ENCODE measurements at places on chromosomes 2 and 18.

DNA sequence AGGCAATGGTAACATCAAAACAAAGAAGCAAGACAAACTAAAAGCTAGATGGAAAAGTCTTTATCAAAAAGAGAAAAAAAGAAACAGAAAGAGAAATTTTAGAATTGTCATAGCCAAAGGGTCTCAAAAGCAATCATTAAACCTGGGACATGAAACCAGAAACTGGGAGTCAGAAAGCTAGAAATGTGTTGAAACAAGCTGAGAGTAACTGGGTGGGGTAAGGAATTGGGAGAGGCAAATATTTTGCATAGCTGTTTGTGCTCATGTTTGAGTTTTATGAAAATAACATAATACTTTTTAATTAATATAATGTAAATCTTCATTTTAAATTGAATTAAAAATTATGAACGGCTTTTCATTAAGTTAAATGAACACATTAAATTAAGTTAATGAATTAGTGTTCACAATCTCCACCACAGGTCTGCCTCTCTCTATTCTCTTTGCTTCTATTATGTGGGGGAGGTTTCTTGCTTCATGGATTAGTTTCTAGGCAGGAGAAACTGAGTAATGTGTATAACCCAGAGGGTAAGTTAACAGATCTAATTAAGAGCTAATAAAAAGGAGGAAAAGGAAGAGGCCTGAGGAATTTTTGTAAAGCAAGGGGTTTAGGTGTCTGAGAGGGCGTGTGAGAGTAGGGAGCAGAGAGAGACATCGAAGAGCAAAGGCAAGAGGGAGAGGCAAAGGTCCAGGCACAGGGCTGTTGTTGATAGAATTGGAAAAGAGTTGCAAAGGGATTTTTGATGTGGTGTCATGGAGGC, 20.0 kb upstream of the SERPINB2 start:
- DNase-seq = no peak

GRCh38 chr2:30218338-30218713, 13.0 kb upstream of the LBH start:
- DNase-seq = no peak

GRCh38 chr2:216165711-216166110, 56.6 kb downstream of the XRCC5 start:
- DNase-seq = no peak

- DNase-seq = no peak
Observed at GRCh38 chr2:108998911-108999310, 9.9 kb upstream of the EDAR start.

DNA sequence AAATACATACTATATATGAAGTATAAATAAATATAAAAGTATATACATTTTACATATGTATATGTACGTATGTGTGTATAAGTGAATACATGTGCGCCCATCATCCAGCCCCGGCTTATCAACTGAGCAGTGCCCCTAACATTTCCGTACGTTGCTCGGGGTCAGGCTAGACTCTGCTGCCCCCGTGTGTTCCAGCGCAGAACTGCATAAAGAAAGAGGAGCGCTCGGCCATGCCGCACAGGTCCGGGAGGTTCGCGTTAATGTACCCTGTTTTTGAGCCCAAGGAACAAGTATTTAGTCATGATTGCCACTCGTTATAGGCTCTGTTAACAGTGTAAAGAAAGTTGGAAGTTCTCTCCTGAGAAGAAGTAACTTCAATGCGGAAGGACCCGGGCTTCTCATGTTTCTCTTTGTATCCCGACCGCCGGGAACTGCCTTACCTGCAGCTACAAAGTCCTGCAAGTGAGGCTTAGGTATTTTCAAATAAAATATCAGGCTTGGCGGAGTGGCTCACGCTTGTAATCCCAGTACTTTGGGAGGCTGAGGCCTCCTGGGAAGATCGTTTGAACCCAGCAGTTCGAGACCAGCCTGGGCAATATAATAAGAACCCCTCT, 55.7 kb downstream of the CD8B2 start:
- no peak for DNase-seq

GRCh38 chr2:4693266-4693665, 989.9 kb downstream of the DCDC2C start:
- DNase-seq = peak; percentile 30

GRCh38 chr18:40041951-40042350, 1913.1 kb upstream of the PIK3C3 start:
- no peak for DNase-seq

DNA sequence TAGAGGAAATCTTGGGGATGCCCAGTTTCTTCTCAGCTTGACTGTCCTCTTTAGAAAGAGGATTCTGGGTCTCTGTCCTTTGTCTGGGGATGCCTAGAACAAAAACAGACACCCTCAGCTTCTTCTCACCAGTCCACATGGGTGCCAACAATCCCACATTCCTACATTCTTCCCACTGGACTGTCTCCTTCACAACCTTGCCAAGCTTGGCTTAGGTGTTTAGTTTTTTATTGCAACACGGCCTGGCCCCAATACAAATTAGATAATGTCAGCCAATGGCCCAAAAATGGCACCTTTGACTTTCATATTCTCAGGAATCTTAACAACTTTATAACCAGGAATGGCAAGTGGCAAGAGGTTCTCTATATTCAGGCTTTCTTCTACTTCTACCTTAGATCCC, 273.0 kb downstream of the RNF152 start:
- DNase-seq = no peak

GRCh38 chr2:85410584-85411404, 628 bp upstream of the CAPG start:
- no peak for DNase-seq

DNA sequence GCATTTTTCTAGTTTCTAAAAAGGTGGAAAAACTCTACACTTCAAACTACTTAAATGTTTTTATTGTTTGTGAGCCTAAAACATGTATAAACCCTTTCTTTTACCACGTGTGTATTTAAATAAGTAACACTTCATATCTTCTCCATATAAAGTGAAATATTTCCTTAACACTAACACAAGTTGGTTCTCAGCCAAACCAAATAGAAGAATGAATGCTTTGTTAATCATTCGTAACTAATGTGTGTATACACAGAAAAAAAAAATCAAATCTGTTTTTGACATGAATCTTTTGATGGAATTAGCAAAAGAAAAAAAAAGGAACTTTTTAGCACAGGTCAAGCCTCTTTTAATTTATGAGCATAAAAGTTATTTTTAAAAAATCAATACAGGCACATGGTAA, 89.3 kb downstream of the EHBP1 start:
- DNase-seq = no peak

DNA sequence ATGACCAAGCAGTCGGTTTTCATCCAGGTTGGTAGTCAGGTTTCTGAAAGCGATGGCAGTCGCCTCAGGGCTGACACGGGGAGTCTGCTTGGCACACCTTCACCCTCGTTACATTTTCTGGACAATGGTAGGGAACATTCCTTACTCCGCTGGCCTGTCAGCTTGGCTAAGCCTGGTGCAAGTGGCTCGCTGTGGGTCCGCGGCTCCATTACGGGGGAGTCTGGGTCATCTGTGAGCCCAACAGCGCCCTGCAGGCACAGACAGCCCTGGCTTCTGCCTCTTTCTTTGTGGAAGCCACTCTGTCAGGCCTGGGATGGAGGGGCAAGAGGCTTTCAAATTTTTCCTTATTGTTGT, 95.6 kb downstream of the HDAC4 start:
- no peak for DNase-seq

- DNase-seq = no peak
Observed at GRCh38 chr2:98806236-98806697, 75.3 kb upstream of the MGAT4A start.

GRCh38 chr18:63591725-63592124, 4.6 kb downstream of the SERPINB13 start:
- no peak for DNase-seq

- no peak for DNase-seq
Observed at GRCh38 chr18:50008306-50008705, 186.6 kb downstream of the MYO5B start.

- DNase-seq = no peak
Observed at GRCh38 chr2:139165041-139165440, 384.9 kb upstream of the NXPH2 start.

DNA sequence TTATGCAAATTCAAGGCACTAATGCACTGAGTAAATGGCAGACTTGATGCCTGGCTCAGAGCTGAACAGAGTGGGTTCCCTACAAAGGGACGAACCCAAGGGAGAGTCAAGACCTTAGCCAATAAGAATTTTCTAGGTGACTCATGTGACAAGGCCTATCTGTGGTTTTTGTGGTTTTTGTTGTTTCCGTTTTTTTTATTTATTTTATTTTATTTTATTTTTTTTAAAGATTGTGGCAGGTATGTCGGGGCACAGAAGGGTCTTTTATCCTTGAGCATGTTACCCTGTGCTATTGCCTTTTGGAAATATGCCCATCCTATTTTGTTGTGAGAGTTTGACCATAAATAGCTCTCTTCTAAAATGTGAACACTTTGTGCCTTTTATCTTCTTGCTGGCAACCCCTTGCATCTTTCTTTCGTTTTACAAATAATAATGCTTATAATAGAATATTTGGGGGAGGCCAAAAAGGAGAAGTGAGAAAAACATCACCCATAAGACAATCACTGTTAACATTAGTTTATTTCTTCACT, 113.4 kb upstream of the AQP4 start:
- DNase-seq = no peak

- DNase-seq = no peak
Observed at GRCh38 chr18:59743566-59743965, 46.3 kb upstream of the CCBE1 start.

DNA sequence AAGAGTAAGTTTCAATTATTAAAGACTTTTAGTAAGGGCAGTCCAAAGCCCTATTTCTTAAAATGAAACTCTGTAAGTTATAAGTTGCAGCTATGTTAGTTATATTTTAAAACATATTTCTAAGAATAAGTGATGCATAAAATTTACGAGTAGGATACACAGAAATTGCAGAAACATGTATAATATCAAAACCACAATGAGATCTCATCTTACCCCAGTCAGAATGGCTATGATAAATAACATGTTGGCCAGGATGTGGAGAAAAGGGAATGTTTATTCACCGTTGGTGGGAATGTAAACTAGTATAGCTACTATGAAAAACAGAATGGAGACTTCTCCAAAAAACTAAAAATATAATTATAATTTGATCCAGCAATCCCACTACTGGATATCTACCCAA, 201.2 kb downstream of the CBLN2 start:
- no peak for DNase-seq

- DNase-seq = peak; percentile 49
Observed at GRCh38 chr2:177264209-177264692, 276 bp downstream of the NFE2L2 start.

GRCh38 chr18:8562919-8563318, 46.3 kb upstream of the RAB12 start:
- DNase-seq = no peak

DNA sequence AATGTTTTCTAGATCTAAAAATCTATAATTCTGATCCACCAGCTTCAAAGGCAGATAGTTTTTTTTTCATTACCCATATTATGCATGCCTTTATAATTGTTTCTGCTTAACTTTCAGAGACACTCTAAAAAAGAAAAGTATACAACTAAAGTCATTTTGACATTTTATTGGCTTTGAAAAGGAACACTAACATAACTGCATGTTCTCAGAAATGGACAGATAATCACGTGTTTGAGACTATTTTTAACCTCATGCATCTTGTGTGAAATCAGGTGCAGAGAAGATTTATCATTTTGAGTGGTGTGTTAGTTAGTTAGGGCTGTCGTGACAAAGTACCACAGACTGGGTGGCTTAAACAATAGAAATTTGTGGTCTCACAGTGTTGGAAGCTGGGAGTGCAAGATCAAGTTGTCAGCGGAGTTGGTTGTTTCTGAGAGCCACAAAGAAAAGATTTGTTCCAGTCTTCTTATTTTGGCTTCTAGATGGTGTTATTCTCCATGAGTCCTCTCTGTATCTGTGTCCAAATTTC, 841.4 kb upstream of the LRATD1 start:
- DNase-seq = no peak

DNA sequence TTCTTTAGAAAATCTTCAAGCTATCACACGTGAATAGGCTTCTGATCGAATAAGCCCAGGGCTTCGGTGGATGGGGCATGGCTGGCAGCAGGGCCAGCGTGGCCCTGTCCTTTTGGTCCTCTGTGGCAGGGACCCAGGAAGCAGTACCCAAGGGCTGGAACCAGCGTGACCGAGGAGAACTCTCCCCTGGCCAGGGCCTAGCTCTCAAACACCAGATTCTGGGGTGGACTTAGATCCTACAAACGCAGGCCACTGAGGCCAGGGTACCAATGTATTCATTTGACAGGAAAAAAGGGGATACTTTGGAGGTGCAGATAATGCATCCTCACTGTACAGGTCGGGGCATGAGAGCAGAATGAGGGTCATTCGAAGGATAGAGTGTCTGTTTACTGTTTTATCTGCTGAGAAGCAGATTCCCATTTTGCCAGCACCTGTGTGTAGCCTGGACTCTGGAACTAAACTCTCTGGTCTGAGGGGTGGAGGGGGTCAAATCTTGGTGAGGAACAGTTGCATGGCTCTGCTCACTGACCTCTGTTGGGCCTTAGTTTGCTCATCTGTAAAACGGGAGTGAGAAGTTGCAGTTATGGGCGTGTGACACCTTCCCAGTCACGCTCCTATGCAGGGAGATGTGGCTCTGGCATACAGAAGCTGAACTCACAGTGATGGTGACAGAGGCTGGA, 51.4 kb downstream of the SH3BP4 start:
- no peak for DNase-seq

DNA sequence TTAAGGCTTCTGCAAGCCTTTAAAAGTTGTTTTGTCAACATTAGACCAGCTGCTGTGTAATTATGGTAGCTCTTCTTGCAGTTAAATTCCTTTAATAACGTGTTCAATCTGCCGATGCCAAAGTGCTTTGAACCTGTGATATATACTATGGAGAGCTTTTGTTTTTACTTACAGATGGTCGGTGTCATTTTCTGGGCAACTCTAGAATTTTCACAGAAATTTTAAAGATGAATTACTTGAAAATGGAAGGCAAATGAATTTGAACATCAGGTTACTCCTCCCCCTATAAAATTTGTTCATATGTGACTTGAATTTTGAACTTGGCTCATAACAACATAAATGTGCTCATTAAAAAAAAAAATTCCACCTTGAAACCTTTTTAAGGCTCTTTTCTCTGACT, 23.0 kb downstream of the LYPD6 start:
- no peak for DNase-seq

GRCh38 chr2:48129293-48129950, 223.1 kb upstream of the FBXO11 start:
- DNase-seq = no peak

- no peak for DNase-seq
Observed at GRCh38 chr2:105873721-105874120, 129.0 kb downstream of the NCK2 start.

DNA sequence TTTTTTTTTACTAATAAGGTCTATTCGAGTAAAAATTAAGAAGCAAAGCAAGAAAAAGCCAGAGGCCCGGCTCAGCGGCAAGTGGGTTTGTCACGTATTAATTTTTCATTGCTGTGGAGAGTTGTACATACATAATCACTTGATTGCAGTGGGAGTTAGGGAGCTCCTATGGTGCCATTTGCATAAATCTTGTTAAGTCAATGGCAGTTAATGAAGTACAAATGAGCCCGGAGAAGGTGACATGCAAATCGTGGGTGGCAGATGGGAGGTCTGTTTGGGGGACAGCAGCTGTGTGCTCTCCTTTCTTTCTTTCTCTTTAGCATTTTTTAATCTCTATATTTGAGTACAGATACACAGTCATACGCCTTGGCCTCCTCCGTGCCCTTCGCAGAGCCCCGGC, 317.0 kb downstream of the AGAP1 start:
- DNase-seq = no peak

Data from putamen (tissue), 1 donor.